GM12878 (cell line): ENCODE measurements at places on chromosomes 4 and X. TPM values are rescaled to one million over a fixed set of nuclear protein-coding genes. Genes with fewer than 3 reads are reported as not detected.

AFF2 gene
- not detected in 2 replicates for polyA plus RNA-seq

NXF3 gene
- 0.53 TPM in 1 of 2 replicates, not detected in the other for polyA plus RNA-seq

CD38 gene
- polyA plus RNA-seq: 16.0 and 17.6 TPM in 2 replicates

GIMD1 gene
- polyA plus RNA-seq: not detected in 2 replicates

PARM1 gene
- polyA plus RNA-seq: 38.6 and 41.5 TPM in 2 replicates

STOX2 gene
- 1.2 TPM in 1 of 2 replicates, not detected in the other for polyA plus RNA-seq

GNPDA2 gene
- 26.2 and 29.1 TPM in 2 replicates for polyA plus RNA-seq

YTHDC1 gene
- polyA plus RNA-seq: 25.6 and 31.0 TPM in 2 replicates

MAML3 gene
- not detected in 2 replicates for polyA plus RNA-seq

RHOXF1 gene
- not detected in 2 replicates for polyA plus RNA-seq

SMPX gene
- not detected in 2 replicates for polyA plus RNA-seq

CT45A6 gene
- polyA plus RNA-seq: not detected in 2 replicates

ZNF711 gene
- polyA plus RNA-seq: 1.7 and 2.6 TPM in 2 replicates

FGFR3 gene
- not detected in 2 replicates for polyA plus RNA-seq

CDKL5 gene
- 4.9 and 6.9 TPM in 2 replicates for polyA plus RNA-seq

DMRTC1 gene
- polyA plus RNA-seq: not detected in 2 replicates

PPBP gene
- not detected in 2 replicates for polyA plus RNA-seq

SERPINA7 gene
- not detected in 2 replicates for polyA plus RNA-seq

CCDC110 gene
- 2.4 and 3.1 TPM in 2 replicates for polyA plus RNA-seq

GUCY1A1 gene
- 0.44 and 2.2 TPM in 2 replicates for polyA plus RNA-seq

FOXR2 gene
- polyA plus RNA-seq: not detected in 2 replicates

IL2 gene
- polyA plus RNA-seq: not detected in 2 replicates

ADAMTS3 gene
- polyA plus RNA-seq: not detected in 2 replicates

NDST4 gene
- 0.11 TPM in 1 of 2 replicates, not detected in the other for polyA plus RNA-seq

GABRG1 gene
- polyA plus RNA-seq: not detected in 2 replicates

DMD gene
- polyA plus RNA-seq: 5.2 and 5.6 TPM in 2 replicates

CSTF2 gene
- 57.4 and 66.6 TPM in 2 replicates for polyA plus RNA-seq

RBMX gene
- polyA plus RNA-seq: 262 and 280 TPM in 2 replicates

NPFFR2 gene
- not detected in 2 replicates for polyA plus RNA-seq

TMEM35A gene
- not detected in 2 replicates for polyA plus RNA-seq

EFHC2 gene
- polyA plus RNA-seq: not detected in 2 replicates

SMIM31 gene
- polyA plus RNA-seq: not detected in 2 replicates

KIAA1210 gene
- not detected in 2 replicates for polyA plus RNA-seq

MRFAP1L1 gene
- 53.6 and 56.4 TPM in 2 replicates for polyA plus RNA-seq

FAT4 gene
- not detected in 2 replicates for polyA plus RNA-seq

HSFX1 gene
- not detected in 2 replicates for polyA plus RNA-seq

RIPPLY1 gene
- polyA plus RNA-seq: not detected in 2 replicates

HSD17B13 gene
- polyA plus RNA-seq: not detected in 2 replicates

HEPH gene
- polyA plus RNA-seq: 0.56 and 0.90 TPM in 2 replicates

NDNF gene
- not detected in 2 replicates for polyA plus RNA-seq

KCND1 gene
- polyA plus RNA-seq: 0.38 and 0.44 TPM in 2 replicates

P2RY4 gene
- polyA plus RNA-seq: not detected in 2 replicates

C4orf46 gene
- 32.6 and 38.6 TPM in 2 replicates for polyA plus RNA-seq

APLN gene
- not detected in 2 replicates for polyA plus RNA-seq

CCDC120 gene
- 0.65 and 0.95 TPM in 2 replicates for polyA plus RNA-seq

ODAPH gene
- not detected in 2 replicates for polyA plus RNA-seq

KLHL4 gene
- polyA plus RNA-seq: not detected in 2 replicates

PRR32 gene
- not detected in 2 replicates for polyA plus RNA-seq

SLC16A2 gene
- not detected in 2 replicates for polyA plus RNA-seq

ASB11 gene
- not detected in 2 replicates for polyA plus RNA-seq

APEX2 gene
- 51.7 and 53.4 TPM in 2 replicates for polyA plus RNA-seq

MAB21L2 gene
- 0.07 and 0.25 TPM in 2 replicates for polyA plus RNA-seq

TMEM165 gene
- polyA plus RNA-seq: 61.6 and 129 TPM in 2 replicates

MAGEA4 gene
- polyA plus RNA-seq: not detected in 2 replicates

ASB5 gene
- polyA plus RNA-seq: not detected in 2 replicates

RS1 gene
- polyA plus RNA-seq: not detected in 2 replicates

ARHGAP24 gene
- polyA plus RNA-seq: 0.29 and 0.35 TPM in 2 replicates

ZAR1 gene
- polyA plus RNA-seq: not detected in 2 replicates

NAA11 gene
- polyA plus RNA-seq: not detected in 2 replicates
